B cell (primary cell): ENCODE measurements at places on chromosomes 4 and X. TPM values are rescaled to one million over a fixed set of nuclear protein-coding genes. Genes with fewer than 3 reads are reported as not detected.

DNA sequence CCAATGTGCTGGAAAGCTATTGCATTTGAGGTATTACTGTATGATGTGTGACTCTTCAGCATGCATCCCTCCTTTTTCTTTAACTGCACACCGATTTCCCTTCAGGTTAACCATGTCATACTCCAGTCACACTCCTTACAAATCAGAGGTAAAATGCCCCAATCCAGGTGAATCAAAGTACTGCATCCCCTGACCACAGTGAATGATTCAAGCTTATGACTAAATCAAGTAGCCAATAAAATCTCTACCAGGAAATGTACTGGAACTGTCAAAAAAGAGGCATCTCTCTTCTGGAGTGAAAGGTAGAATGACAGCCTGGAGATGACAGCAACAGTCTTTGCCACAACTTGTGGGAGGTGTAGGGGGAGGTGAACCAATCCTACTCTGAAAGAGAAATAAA, 10.4 kb downstream of the ADAMTS3 start:
- DNase-seq, result no peak

The CLIC2 gene
- polyA plus RNA-seq, result 0.13 and 0.16 TPM in 2 replicates

DNA sequence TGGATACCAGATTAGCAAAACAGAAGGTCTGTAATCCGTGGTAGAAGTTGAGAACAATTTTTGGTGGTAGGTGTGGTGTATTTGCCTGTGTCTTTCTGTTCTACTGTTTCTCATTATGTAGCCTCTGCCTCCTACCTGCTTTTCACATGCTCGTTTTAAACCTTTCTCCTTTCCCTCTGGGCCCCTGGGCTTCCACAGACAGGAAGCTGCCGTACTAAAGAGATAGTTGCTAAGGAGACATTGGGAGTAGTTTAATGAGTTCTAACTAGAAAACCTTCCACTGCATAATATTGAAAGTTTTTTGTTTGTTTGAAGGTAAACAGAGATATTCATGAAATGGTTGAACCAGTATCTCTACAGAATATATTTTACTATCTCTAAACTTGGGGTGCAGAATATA, 107.8 kb downstream of the STOX2 start:
- DNase-seq, result no peak

DNA sequence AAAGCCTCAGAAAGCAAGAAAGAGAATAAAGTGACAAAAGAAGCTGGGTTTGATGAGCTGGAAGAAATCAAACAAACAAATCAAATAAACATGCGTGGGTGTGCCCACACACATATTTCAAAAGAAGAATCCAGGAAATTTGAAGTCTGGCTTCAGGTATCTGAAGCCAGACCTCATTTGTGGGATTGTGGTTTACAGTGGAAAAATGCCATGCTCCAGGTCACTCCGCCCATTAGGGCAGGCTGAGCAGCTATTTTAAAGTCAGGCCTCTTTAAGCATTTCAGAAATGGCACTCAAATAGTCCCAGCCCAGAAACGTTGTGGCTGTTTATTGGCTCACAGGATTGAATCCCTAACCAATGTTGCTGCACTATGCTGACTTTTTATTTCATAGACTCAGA, 226.1 kb upstream of the F9 start:
- DNase-seq, result no peak
